ENCODE measurements at places on chromosomes 7 and 10.
A peak's percentile ranks its signal among the peaks of the same experiment; 100 is the strongest.

DNA sequence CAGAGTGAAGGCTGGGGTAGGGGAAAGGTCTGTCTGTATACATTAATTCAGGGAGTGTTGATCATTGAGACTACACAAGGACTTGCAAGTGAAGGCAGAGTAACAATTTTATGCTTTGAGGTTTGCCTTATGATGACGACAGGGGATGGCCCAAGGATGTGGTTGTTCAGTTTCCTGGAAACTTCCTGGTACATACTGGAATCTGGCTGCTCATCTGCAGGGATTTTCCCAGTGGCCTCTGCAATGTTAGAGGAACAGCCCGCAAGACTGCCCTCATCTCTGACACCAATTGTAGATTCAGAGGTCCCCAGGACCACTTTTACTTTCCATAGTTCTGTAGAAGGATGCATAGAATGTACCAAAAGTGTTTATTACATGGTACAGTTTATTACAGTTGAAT lies 189.6 kb downstream of the TMEM178B start:
- no peak for DNase-seq

- DNase-seq = no peak
Observed at GRCh38 chr10:119209736-119210355, 2.5 kb downstream of the GRK5 start.

DNA sequence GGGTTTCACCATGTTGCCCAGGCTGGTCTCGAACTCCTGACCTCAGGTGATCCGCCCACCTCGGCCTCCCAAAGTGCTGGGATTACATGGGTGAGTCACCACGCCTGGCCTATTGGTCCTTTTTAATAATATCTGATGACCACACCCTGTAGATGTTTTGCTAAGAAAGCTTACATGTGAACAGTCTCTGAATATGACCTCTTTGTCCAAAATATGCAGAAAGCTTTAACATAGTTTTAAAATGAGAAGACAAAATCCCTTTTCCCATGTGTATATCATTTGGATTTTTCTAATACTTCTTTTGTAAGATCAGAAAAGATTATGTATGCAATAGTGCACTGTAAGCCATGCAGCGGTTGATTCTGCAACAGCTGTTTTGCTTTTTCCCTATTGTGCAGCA lies 38.5 kb downstream of the MCU start:
- no peak for DNase-seq

DNA sequence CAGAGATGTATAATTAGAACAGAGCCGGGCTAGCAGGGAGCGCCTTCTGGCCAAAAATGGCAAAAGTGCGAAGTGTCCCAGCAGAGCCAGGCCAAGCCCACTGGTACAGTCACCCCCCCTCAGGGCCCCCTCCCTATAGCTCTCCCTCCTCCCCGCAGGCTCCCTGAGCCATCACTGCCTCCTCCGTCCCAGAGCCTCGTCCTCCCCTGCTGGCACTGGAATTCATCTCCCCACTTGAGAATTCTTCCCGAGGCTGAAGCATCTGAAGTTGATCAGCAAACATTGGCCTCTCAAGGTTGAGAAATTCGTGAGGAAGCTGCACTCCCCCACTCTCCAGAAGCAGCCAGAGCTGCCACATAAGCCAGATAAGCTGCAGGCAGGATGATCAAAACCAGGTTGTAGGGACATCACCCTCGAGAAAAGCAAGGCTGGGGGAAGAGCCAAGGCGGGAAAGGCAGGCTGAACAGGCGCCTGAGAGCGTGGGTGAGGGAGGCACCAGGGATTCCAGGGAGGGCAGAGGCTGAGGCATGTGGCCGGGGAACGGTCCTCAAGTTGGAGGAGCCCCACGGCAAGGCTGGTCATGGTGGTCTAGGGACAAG lies 23.4 kb downstream of the CAMK2G start:
- no peak for DNase-seq

DNA sequence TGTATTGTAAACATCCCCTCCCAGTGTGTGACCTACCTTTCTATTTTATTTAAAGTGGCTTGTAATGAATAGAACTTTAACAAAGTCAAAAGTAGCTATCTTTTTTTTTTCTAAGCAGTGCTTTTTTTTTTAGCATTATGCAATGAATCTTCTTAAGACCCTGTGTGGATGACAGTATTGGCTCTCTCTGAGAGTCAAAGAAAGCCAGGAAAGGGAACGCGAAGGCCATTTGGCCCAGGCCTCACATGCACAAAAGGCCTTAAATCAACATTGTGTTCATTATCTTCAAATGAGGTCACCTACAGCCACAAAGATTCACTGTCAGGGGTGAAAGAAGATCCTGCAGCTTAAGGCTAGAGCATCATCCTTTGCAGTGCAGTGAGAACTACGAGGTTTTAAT lies 721.5 kb downstream of the GRID1 start:
- DNase-seq = no peak

- DNase-seq = peak; percentile 52
Observed at GRCh38 chr10:72328045-72328828, 26.5 kb downstream of the DNAJB12 start.

- DNase-seq = no peak
Observed at GRCh38 chr7:16711730-16712129, 41.8 kb upstream of the TSPAN13 start.

DNA sequence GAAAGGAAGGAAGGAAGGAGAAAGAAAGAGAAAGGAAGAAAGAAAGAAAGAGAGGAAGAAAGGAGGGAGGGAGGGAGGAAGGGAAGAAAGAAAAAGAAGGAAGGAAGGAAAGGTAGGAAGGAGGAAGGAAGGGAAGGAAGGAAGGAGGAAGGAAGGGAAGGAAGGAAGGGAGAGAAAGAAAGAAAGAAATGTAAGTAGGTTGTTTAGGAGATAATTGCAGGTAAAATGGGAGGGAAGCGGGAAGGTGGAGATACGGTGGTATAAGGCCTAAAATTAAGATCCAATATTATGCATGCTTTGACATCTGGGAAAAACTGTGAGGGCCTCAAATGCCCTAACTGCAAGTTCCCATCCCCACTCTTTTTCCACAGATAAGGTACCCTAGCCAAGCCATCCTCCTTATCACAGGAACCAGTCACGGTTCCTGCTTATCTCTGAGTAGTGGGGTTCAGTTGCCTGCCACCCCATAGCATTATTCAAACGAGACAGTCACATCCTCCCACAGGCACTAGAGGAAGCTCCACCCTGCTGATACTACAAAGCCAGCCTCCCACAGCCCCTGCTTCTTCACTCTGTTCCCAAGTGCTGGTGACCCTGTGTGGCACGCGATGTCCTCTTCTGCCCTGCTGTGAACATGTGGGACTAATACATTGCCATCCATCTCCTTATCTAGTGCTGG lies 28.7 kb downstream of the ST8SIA6 start:
- DNase-seq = no peak
